ENCODE measurements at places on chromosomes 13 and 19.

DNA sequence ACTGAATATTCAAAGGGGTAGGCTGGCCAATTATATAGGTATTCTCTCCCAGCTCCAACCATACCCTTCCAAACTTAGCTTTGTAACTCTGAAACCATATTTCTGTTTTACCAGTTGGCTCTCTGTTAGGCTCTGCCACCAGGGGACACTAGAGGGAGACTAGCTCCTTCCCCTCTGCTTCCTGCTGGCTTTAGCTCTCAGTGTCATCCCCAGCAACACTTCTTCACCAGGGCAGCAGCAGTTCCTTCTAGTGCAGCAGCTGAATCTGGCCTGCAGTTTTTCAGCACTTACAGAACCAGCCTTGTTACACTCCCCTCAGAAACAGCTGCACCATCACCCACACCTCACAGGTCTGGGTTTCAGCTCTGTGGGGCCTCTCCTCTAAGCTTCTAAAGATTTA lies 51.0 kb upstream of the DOCK9 start:
- DNase-seq: no peak

- no peak for DNase-seq
Measured at GRCh38 chr19:41911889-41912731, 16.1 kb downstream of the ERFL start.

- DNase-seq: no peak
Measured at GRCh38 chr13:60584976-60585375, 188.0 kb downstream of the TDRD3 start.

GRCh38 chr19:13165162-13165997 lies 15.2 kb downstream of the IER2 start:
- DNase-seq: no peak

GRCh38 chr13:21534760-21535159 lies 69.2 kb downstream of the MICU2 start:
- no peak for DNase-seq

- no peak for DNase-seq
Measured at GRCh38 chr13:100646030-100646673, 28.4 kb downstream of the TMTC4 start.
